ENCODE measurements at places on chromosomes 16 and 17.

DNA sequence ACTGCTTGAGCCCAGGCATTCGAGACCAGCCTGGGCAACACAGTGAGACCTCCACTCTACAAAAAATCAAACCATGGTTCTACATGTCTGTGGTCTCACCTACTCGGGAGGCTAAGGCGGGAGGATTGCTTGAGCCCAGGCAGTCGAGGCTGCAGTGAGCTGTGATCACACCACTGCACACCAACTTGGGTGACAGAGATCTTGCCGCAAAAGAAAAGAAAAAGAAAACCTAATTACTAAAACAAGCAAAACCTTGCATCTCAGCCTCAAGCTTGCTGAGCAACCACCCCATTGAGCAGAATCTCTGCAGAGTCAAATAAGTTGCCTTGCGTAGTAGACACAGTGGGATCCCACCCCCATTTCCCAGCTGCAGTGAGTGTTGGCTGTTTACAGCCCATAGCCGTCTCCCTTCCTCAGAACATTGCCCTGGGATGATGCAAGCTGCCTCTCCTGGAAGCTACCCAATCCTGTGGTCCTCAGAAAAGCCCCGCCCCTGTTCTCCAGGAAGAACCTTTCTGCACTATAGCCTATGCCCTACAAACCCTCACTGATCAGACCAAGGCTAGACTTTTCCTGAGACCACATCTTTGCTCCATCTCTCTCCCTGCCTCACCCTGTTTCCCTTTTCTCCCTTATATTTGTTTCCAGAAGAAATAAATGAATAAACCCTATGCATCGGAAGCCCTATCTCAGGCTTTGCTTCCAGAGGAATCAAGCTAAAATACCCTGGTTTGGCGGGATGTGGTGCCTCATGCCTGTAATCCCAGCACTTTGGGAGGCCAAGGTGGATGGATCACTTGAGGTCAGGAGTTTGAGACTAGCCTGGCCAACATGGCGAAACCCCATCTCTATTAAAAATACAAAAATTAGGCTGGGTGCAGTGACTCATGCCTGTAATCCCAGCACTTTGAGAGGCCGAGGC lies 16.7 kb upstream of the ERN2 start:
- no peak for DNase-seq

DNA sequence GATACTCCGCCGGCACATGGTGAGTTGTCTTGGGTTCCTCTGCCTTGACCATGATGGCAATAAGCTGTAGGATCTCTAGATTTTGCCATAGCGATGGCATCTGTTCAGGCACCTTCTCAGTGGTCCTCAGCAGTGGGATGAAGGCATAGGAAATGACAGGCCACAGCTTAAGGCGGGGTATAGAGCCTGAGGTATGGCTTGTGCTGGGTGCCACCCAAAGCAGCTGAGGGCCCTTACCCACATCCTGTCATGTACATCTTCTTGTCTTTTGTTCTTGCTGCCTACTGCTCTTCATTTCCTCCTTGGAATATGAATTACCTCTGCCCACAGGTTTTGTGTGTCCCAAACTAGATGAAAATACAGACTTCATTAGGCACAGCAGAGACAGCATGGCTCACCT lies 29.5 kb downstream of the KAT7 start:
- no peak for DNase-seq

GRCh38 chr16:13176711-13177110 lies 275.3 kb downstream of the SHISA9 start:
- no peak for DNase-seq

- peak; percentile 40 for DNase-seq
Observed at GRCh38 chr17:82257473-82257872, 16.0 kb downstream of the CSNK1D start.

GRCh38 chr17:78862073-78863023 lies 21.7 kb upstream of the USP36 start:
- peak; percentile 95 for DNase-seq

GRCh38 chr17:19303367-19303776 lies 59.2 kb downstream of the B9D1 start:
- DNase-seq: no peak

- peak; percentile 88 for DNase-seq
Observed at GRCh38 chr17:70166615-70167014, 2.7 kb upstream of the KCNJ2 start.

- no peak for DNase-seq
Observed at GRCh38 chr16:51147776-51148677, 3.0 kb downstream of the SALL1 start.

- DNase-seq: no peak
Observed at GRCh38 chr16:47625115-47625567, 164.0 kb downstream of the PHKB start.

DNA sequence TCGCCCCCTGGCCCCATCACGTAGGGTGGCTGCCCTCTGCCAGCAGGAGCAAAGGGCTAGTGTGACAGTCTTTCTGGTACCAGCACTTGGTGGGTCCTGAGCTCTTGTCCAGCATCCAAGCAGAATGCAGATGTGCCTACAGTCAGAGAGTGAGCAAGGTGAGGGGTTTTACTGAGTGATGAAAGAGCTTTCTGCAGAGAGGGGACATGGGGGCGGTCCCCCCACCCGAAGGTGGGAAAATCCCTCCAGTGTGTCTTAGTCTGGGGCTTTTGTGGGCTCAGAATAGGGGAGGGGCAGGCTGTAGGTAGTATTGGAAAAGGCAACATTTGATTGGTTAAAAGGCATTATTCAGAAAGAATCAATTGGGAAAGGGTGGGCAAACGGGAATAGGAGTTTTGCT lies 152.3 kb downstream of the RPTOR start:
- no peak for DNase-seq

DNA sequence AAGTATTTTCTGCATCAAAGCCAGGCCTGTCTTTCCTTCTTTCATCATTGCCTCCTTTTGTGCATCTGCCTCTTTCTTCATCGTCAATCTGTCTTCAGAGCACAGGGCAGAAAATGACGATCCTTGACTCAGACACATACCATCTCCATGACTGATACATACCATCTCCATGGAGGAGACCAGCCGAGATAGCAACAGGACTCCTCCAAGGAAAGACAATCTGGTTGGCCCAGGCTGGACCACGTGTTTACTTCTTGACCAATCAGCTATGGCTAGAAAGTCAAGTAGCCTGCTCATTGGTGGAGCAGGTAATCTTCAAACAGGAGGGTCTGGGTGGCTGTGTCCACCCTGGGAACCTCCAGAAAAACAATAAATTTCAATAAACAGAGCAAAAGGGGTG lies 164.6 kb downstream of the CPPED1 start:
- no peak for DNase-seq

DNA sequence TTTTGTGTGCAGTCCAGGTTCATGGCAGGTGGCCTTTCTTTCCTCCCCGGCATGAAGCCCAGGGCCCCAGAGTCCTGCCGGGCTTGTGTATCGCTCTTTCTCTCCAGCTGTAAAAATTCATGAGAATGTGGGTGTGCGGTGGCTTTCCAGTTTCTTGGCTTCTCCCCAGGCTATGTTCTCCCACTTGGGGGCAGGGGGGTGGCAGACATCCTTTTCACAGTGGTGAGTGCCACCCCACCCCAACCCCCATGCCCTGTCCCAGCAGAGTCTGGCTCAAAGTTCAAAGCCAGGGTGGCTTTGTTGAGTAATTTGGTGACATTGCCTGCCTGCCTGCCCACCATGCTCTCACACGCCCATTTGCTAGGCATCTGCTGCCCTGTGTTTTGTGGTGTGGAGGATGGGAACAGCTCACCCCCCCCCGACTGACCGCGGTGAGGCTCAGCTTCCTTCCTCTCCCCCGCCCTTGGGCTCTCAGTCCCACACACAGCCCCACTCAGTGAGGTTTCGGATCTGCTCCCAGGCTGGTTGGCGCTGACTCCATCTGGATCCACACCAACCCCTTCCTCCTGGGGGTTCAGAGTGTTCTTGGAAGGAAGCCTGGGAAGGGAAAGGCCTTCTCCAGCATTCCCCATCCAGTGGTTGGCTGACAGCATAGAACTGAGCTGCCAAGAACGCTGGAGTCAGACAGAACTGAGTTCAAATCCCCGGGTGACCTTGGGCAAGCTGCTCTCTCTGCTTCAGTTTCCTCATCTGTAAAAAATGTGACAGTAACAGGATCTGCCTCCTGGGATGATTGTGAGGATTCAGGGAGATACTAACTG lies 36.0 kb downstream of the CHD9 start:
- DNase-seq: peak; percentile 96

DNA sequence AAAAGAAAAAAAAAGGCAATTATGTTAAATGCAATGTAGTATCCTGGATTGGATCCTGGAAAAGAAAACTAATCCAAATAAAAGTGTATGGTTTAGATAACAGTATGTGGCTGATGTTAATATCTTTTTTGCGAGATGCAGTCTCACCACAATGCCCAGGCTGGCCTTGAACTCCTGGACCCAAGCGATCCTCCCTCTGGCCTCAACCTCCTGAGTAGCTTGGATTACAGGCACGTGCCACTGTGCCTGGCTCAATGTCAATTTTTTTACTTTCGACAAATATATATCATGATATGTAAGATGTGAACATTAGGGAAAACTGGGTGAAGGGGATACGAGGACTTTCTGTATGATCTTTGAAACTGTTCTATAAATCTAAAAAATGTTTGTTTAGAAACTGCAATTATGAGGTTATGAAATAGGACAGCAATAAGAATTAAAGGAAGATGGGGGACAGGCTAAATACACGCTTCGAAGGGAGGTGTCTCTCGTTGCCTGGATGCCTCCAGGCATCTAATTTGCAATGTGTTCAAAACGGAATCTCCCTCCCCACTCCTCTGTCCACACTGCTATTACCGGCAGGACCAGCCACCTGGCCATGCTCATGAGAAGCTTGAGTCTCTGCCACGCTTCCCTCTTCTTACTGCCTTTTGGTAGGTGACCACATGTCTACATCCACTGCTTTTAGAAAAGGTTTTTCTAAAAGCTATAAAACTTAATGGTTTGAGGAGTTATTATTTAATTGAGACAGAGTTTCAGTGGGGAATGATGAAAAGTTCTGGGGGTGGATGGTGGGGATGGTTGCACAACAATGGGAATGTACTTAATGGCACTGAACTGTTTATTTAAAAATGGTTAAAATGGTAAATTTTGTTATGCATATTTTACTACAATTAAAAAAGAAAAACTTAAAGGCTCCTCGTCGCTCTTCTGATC lies 15.2 kb downstream of the UBE2O start:
- DNase-seq: no peak

GRCh38 chr16:19698480-19699465 lies 19.3 kb downstream of the KNOP1 start:
- DNase-seq: no peak

- no peak for DNase-seq
Observed at GRCh38 chr17:8101721-8102120, 14.2 kb upstream of the ALOX12B start.

- DNase-seq: no peak
Observed at GRCh38 chr16:19662351-19662750, 55.7 kb downstream of the KNOP1 start.

GRCh38 chr17:35947156-35947585 lies 3.7 kb upstream of the LYZL6 start:
- DNase-seq: peak; percentile 51

DNA sequence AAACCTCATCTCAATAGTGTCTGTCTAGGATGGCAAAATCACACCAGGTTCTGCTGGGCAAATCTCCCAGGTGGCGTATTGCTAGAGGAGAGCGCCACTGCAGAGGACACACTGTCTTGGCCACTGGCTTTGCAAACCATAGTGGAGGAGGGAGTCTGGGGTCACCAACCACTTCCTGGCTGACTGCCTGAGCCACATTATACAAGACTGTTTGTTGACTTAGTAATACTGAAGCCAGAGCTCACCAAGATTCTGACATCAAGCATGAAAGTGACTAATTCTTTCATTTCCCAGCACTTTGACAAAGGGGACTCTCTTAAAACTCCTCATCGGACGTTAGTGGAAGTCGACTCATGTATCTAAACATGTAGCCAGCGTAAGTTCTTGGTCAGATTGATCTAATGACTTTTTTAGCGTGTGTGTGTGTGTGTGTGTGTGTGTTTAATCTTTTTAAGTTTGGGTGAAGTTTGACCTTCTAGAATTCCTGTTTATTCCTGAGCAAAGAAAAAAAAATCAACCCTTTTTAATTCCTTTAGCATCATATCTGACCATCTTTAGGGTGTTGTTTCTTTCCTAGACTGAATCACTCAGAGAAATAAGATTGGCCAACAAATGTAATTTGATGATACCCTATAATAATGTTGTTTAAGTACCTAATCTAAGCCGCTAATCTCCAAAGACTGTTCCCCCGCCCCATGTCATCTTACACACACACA lies 13.7 kb downstream of the PITPNC1 start:
- peak; percentile 93 for DNase-seq

Data from endothelial cell of umbilical vein (primary cell).